Stimulated activated CD4-positive, alpha-beta T cell treated with anti-CD3 and anti-CD28 coated beads, Interleukin-1b, Interleukin-23, amount 100 ng/mL, for 24 hours (primary cell): ENCODE measurements at places on chromosomes 3 and 15.

- DNase-seq = no peak
Measured at GRCh38 chr3:137468446-137468845, 295.7 kb upstream of the SOX14 start.

- DNase-seq = no peak
Measured at GRCh38 chr15:33161209-33161608, 33.3 kb downstream of the FMN1 start.

DNA sequence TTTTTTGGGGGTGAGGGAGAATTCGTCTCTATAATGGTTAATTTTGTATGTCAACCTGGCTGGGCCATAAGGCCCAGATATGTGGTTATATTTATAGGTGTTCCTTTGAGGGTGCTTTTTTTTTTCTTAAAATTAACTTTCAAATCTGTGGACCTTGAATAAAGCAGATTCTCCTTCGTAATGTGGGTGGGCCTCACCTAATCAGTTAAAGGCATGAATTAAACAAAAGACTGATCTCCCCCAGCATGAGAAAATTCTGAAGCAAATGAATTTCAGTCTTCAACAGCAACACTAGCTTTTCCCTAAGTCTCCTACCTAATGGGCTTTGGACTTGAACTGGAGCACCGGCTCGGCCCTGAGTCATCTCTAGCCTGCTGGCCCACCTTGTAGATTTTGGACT, 77.4 kb downstream of the GMNC start:
- no peak for DNase-seq

DNA sequence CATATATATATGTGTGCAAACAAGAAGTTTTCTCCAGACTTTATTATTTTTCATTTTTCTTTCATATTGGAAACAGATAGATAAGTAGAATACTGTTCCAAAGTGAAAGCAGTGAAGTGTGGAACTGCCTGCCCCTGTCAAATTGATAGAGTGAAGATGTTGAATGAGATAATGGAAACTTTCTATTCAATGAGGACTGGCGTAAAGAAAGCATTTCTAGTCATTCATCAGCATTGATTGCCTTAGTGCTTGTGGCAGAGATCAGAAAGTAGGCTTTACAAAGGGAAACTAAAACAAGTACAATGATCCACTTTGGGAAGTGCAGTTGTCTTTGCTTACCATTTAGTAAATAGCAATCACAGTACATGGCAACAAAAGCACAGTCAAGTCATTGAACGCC, 300.0 kb downstream of the CADM2 start:
- DNase-seq = no peak

- no peak for DNase-seq
Measured at GRCh38 chr15:31255176-31255510, 71.5 kb upstream of the KLF13 start.

DNA sequence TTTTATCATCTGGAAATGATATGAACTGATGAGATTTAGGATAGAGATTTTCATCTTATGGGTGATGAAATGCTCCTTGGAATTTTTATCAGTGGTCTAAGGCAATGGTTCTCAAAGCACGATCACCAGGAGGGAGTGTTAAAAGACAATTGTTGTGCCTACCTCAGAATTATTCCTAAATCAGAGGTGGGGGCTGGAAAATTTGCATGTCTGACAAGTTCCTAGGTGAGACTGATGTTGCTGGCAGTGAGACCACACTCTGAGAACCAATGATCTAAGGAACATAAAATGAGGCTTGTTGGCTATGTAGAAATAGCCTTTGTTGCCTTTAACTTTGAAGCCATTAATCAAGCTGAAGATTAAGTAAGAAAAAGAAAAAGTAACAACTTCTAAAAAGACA, 416.6 kb upstream of the AZI2 start:
- DNase-seq = no peak

- no peak for DNase-seq
Measured at GRCh38 chr3:104214937-104215336, 1151.8 kb upstream of the ALCAM start.

DNA sequence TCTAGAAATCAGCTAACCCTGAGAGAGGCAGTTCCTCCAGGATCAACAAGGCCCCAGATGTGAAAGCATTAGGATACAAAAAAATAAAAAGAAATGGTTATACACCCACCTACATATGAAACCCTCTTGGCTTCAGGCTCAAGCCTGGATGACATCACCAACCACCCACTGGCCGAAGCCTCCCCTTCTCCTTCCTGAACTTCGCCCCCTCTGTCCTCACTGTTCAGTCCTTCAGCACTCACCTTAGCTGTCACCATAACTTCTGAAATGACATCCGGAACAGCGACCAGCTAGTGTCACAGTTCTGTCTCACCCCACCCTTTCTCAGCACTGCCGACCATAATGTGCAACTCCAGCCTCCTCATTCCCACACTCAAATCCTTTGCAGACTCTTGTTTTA, 98.7 kb downstream of the PLCH1 start:
- DNase-seq = no peak

- no peak for DNase-seq
Measured at GRCh38 chr3:15152184-15152583, 53.2 kb upstream of the RBSN start.

DNA sequence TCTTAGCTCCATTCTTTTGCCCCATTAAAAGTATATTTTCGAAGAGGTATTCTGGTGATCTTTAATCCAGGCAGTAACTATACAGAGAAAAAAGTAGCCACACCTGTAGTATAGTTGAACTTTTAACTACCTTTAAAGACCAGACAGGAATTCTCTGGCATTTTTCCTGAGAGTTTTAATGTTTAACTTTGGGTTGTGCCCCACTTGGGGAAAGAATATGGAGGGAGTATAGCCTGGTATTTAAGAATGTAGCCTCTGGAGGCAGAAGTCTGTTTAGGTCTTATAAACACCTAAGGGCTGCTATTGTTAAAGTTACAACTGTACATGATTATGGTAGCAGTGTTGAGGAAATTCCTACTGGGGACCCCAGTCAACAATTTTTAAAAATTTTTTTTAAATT, 19.3 kb downstream of the C3orf85 start:
- no peak for DNase-seq

DNA sequence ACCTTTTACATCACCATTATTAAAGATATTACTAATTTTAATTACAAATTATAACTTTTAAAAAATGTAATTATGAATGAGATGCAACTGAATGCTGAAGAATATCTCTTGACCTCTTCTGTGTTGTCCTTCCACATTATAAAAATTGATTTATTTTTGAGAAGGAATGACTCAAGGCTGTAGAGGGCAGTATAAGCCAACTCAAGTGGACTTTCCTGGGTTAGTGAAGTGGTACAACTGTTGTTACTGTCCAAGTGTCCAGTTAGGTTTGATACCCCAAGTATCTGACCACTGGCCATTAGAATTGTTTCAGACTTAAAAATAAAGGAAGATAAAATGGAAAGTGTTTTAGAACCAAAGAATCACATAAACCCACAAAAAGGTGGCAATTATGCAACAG, 51.9 kb downstream of the BBX start:
- no peak for DNase-seq

DNA sequence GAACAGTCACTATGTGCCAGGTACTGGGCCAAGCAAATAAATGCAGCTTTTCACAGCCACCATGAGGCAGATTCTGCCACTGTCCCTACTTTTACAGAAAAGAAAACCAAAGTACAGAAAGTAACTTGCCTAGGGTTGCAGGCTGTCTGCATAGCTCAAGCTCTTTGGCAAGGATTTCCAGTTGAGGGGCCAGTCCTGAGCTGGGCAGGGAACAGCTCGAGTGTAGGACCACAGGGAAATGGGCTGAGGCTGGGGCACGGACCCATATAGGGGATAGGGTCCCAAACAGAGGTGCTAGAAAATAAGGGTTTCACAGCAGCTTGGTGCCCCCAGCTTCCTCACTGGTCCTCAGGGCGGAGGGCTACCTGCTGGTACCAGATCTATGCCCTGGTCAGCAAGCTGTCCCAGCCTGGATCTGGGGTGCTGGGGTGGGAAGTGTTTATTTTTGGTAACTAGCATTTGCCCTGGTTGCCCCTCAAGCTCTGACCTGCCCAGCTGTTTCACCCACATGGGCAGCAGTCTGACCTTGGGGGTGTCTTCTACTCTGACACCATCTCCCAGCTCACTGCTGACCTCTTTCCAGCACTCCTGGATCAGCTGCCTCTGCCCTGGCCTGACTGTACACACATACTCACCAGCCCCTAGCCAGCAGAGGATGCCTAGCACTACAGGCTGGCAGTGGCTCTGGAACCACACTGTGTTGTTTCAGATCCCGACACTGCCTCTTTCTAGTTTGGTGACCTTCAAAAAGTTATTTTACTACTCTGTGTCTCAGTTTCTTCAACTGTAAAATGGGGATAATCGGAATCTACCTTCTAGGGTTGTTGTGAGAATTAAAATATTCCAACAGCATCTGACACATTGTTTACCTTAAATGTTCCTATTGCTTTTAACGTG, 16.2 kb downstream of the MRAS start:
- no peak for DNase-seq

DNA sequence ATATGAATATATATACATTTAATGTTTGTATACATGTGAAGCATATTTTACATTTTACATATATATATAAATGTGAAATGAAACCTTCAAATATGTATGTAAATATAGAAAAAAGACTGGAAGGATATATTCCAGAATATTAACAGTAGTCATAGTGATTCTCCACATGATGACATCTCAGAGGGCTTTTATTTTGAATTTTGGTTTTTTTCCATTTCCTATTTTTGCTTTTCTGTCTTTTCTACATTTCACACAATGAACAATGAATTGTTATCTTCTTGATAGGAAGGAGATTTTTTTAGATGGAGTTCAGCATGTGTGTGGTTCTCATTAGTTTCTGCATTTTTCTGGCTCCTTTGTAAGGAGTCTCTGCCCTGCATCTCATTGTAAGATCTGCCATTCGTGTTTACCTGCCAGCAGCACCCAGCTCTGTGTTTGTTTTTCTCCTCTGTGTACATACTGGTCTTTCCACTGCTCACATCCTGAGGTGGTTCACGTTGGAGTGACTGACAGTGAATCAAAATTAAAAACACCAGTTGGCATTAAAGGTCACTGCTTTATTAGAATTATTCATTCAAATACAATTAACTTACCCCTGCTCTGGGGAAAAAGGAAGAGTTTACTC, 425.3 kb upstream of the MDFIC2 start:
- DNase-seq = no peak

DNA sequence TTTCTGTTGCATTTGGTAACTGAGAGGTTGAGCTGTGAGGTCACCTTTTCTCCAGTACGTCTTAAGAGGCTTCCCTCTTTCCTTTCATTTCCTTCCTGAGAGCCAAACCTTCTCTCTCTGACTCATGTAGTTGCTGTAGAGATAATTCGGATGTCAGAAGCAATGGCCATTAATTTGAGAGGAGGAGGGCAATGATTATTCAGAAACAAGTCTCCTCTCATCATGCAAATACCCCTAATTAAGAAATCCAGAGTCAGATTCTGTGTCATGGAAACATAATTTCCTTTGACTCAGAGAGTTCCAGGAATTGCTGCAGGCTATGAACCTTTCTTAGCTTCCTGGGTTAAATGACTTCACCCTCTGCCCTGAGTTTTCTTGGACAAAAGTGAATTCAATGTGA, 59.0 kb upstream of the GSK3B start:
- no peak for DNase-seq
